ENCODE measurements at places on chromosomes 7 and 10. TPM values are rescaled to one million over a fixed set of nuclear protein-coding genes. Genes with fewer than 3 reads are reported as not detected.

The GALNT11 gene
- total RNA-seq: 30.3 TPM

The SPDYE1 gene
- not detected for total RNA-seq

DNA sequence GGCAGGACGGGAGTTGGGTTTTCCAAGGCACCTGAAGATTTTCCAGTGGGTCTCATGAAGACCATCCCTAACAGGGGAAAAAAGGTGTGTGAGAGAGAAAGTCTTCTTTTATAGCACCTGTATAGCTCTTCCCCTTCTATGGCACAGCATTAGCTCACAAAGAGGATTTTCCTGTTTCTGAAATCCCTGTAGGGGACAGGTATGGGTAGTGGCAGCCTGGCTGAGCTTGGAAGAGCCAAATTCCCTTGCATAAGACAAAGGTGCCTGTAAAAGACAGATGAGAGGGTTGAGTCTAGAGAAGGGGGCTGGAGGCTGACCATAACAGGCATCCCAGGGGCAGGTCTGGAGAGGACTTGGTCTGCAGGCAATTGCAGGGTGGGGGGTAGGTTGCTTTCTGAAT lies 63.7 kb downstream of the COL13A1 start:
- no peak for DNase-seq
- no peaks in the 10 kb centered on the region for H3K4me1 ChIP-seq
- no peak overlapping the region for H3K27ac ChIP-seq
- no peak overlapping the region for H3K4me3 ChIP-seq
- no peaks in the 10 kb centered on the region for H3K36me3 ChIP-seq

DNA sequence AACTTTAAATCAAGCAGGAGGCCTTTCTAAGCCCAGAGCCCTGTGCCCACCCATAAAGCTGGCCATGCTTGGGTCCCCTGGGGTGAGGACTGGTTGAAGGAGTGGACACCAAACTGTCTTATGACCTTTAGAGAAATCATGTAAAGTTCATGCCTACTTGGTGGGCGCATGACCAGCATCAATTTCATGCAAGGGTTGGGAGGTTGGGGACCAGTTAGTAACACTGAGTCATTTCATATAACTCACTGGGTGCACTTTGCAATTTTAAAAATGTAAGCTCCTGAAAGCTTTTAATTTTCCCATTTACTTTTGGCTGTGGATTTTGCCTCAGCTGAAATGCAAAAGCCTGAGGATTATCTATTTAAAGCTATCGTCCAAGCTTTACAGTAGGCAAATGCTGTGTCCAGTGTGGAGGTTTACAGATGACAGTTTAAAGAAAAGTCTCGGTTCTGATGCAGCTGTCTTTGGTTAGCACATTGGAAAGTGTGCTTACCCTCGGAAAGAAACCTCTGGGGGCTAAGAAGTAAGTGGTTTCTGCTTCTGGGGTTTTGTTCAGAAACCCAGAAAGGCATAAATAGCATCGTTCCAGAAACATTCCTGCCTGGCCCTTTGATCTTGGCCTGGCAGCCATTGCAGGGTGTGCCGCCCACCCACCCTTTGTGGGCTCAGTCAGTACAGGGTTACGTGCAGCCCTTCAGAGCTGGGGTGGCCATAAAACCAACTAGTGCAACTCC lies 48.8 kb upstream of the CHST15 start:
- H3K4me3 ChIP-seq: no peak overlapping the region
- H3K27ac ChIP-seq: no peak overlapping the region
- no peaks in the 10 kb centered on the region for H3K27me3 ChIP-seq

The PKD2L1 gene
- not detected for total RNA-seq

- no peaks in the 10 kb centered on the region for H3K36me3 ChIP-seq
- H3K4me3 ChIP-seq: no peak overlapping the region
- peak overlapping the region; percentile 50 for H3K27ac ChIP-seq
- no peak for DNase-seq
- H3K4me1 ChIP-seq: peaks cover 4% of the 10 kb centered on the region
- no peaks in the 10 kb centered on the region for H3K27me3 ChIP-seq
Observed at GRCh38 chr7:73879977-73880681, 19.2 kb downstream of the TMEM270 start.

Data from uterus (tissue), 4 donors.